MM.1S (cell line): ENCODE measurements at places on chromosomes 5 and 9.

- H3K4me3 ChIP-seq = no peak overlapping the region
- no peaks in the 10 kb centered on the region for H3K36me3 ChIP-seq
Observed at GRCh38 chr5:15703901-15704300, 203.9 kb downstream of the FBXL7 start.

DNA sequence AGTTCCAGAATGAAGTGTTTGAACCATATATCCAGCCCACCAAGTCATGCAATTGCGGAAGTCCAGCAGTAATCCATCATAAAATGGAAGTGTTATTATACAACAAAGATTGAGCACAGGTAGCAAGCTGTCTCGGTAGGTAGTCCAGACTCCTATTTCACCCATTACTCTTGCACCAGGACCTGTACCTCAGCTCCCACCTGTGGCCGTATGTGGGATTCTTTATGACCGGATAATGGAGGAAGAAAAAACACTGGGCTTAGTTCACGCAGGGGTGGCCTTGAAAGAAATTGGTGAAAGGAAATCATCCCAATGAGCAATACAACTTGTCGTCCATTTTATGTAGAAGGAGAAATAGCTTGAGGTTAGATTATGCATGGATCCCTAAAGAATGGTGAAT is 216.3 kb downstream of the ESM1 start:
- H3K36me3 ChIP-seq = no peaks in the 10 kb centered on the region
- no peak for DNase-seq
- H3K27ac ChIP-seq = no peak overlapping the region

DNA sequence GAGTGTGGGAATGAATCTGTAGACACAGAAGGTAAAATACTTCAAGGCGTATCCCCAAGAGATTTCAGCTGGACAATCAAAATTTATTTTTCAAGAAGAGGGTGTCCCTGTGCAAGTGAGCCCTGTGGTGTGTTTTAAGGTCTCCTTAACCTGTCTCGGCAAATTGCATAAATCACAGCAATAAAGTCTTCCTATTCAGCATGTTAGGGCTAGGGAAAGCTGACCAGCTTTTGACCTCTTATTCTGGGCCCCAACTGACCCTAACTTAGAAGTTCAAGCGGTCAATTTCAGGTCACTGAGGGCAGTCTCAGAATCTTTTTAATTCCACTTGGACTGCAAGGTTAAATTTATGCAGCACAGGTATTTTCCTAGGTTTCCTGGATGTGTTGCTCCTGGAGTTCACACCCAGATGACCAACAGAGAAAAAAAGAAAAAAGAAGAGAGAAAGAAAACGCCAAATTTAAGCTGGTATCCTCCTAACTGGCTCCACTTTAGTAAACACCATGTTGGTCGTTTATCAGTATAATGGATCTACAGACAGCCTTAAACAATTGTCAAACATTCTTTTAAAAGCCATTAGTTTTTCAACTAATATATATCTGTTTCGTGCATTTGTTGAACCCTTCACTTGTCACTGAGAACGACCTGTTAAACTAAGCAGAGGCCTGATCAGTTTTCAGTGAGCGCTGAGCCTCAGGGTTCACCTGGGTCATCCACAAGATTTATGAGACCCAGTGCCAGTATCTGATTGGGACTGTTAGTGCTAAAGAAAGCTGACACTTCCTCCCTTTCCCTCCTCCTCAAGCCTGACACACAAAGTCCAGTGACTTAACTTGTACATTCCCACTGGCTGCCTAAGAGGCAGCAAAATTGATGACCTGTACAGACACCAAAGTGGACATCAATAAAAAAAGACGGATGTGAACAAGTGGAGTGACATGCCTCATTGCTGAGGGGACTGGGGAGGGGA is 546.1 kb downstream of the NR2F1-AS1 start:
- H3K27ac ChIP-seq = no peak overlapping the region
- H3K4me1 ChIP-seq = no peaks in the 10 kb centered on the region
- DNase-seq = no peak
- H3K36me3 ChIP-seq = no peaks in the 10 kb centered on the region
- no peak overlapping the region for H3K4me3 ChIP-seq

DNA sequence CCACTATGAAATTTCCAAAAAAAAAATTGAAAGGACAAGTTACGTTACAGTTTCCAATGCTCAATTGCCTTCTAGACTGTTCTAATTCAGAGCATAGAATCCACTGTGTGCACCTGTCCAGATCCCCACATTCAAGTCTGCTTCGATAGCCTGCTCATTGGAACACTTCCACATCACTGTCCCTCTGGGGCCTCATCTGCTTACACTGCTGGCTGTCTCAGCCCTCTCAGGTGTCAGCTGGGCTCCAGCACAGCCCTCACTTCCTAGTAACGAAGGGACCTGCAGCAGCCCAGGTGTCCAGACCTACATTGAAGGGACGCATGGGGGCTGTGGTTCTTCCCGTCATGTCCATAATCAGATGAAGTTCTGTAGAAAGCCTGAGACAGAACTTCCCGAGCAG is 94.3 kb upstream of the EMB start:
- no peak for DNase-seq
- H3K4me1 ChIP-seq = peaks cover 8% of the 10 kb centered on the region; the same call in 1 of the 2 replicates
- no peak overlapping the region for H3K4me3 ChIP-seq
- no peak overlapping the region for H3K27ac ChIP-seq
- no peaks in the 10 kb centered on the region for H3K27me3 ChIP-seq

DNA sequence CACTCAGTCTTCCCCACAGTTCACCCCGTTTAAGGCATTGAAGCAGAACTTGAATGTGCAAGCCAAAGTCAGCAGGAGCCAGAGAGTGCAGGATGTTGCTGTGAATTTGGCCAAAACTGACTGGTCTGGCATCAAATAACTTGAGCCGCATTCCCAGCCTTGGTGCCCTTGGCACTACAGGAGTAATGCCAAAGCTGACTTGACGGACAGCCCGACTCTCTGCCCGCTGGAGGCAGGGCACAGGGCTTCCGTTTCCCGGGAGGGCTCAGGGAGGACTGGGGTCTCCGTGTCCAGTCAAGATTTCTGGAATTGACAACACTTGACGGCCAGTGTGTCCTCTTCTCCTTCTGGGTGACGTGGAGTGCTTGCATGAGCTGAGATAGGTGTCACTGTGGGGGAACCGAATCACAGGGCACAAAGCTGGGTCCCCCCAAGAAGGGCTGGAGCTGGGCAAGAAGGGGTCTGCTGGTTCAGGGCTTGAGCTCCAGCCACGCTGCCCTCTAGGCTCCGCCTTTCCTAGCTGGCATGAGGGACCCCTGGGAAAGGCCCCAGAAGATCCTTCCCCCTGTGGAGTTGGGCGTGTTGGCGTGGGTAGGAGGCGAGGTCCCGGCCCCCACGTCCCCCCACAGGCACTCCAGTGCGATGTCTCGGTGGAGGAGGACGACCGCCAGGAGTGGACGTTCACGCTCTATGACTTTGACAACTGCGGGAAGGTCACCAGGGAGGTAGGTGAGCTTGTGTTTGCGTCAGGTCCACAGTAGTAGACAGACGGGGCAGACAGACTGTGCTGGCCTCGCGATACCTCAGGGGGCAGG is 25.2 kb downstream of the NKD2 start:
- no peak overlapping the region for H3K27ac ChIP-seq
- no peaks in the 10 kb centered on the region for H3K4me1 ChIP-seq

GRCh38 chr5:129909225-129909624 is 5.0 kb downstream of the CHSY3 start:
- H3K36me3 ChIP-seq = no peaks in the 10 kb centered on the region
- H3K4me3 ChIP-seq = no peak overlapping the region
- no peaks in the 10 kb centered on the region for H3K27me3 ChIP-seq
- DNase-seq = peak; percentile 47

GRCh38 chr9:131188976-131189375 is 63.6 kb downstream of the NUP214 start:
- DNase-seq = no peak
- no peaks in the 10 kb centered on the region for H3K4me1 ChIP-seq
- H3K4me3 ChIP-seq = no peak overlapping the region
- no peaks in the 10 kb centered on the region for H3K27me3 ChIP-seq
- no peak overlapping the region for H3K27ac ChIP-seq

DNA sequence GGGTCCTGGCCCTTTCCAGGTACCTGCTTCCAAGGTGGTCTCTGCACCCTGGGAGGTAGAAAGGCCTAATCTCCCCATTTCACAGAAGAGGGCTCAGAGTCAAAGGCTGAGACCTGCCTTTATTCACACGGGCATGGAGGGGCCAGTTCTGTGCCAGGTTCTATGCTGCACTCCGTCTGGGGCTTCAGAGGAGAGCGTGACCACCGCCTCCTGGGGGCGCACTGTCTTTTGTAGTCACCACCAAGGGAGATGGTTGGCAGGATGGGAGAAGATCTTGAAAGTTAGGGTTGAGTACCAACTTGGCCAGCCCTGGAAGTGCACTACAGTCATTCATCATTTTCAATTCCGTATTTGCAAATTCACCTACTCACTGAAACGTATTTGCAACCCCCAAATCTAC is 23.7 kb upstream of the PRDM12 start:
- no peak overlapping the region for H3K4me3 ChIP-seq
- DNase-seq = no peak
- no peaks in the 10 kb centered on the region for H3K4me1 ChIP-seq
- H3K36me3 ChIP-seq = no peaks in the 10 kb centered on the region
- H3K27ac ChIP-seq = no peak overlapping the region

DNA sequence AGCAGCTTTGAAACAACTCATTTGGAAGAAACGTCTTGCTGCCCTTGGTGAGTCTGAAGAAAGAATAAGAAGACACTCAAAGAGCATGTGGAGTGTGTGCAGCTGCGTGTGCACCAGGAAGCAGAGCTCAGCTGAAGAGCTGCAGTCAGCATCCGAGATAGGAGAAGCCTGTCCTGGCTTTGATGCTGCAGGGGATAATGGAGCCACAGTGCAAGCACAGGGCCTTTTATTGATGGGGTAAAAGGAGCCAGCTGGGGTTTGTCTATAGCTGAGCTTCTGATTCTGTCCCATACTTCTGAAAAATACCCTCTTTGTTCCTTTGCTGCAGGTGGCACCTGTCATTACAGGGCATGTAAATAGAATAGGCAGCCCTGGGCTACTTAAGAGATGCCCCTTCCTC is 375.7 kb upstream of the ZNF462 start:
- no peak overlapping the region for H3K4me3 ChIP-seq
- DNase-seq = peak; percentile 26
- H3K27me3 ChIP-seq = no peaks in the 10 kb centered on the region
- H3K36me3 ChIP-seq = no peaks in the 10 kb centered on the region

DNA sequence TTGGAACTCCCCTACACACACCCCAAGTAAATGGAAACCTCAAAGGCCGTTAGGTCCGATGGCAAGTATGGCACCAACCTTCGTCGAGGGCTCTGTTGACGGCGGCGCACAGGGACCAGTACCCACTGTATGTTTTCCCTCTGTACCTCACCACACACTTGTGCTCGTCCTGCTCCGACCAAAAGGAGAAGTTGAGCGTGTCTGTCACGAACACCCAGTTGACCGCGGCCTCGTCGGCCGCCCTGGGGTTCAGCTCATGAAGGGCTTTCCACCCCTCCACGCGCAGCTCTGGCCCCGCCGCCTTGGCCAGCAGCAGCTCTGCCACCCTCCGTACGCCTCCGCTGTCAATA is 24.0 kb downstream of the HNRNPK start:
- H3K4me1 ChIP-seq = no peaks in the 10 kb centered on the region
- DNase-seq = no peak
- no peaks in the 10 kb centered on the region for H3K27me3 ChIP-seq
- no peaks in the 10 kb centered on the region for H3K36me3 ChIP-seq
- H3K27ac ChIP-seq = no peak overlapping the region

DNA sequence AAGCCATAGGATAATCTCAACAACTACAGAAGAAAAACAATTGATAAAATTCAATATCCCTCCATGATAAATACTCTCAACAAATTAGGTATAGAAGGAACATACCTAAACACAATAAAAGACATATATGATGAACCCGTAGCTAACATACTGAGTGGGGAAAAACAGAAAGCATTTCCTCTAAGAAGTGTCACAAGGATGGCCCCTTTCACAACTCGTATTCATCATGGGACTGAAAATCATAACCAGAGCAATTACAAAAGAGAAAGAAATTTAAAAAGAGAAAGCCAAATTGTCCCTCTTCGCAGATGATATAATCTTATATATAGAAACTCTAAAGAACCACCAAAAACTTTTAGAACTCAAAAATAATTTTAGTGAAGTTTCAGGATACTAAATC is 146.3 kb upstream of the RGMB start:
- H3K27me3 ChIP-seq = no peaks in the 10 kb centered on the region
- H3K36me3 ChIP-seq = no peaks in the 10 kb centered on the region
- H3K4me1 ChIP-seq = no peaks in the 10 kb centered on the region
- no peak overlapping the region for H3K27ac ChIP-seq
- H3K4me3 ChIP-seq = no peak overlapping the region

DNA sequence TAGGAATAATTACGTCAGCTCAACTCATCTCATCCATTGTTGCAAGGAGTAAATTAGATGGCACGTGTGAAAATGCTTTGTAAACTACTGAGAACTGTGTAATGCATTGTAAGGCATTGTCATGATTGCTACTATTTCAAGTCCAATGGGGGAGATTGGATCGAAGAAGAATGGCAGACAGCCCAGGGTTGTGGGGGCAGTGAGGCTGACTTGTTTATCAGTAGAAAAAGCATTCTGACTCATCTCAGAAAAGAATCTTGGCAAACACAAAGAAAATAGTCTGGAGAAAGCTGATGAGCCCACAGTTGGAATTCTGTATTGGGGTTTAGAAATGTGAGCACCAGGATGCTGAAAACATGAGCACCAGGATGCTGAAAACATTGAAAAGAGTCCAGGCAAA is 28.0 kb upstream of the DAP start:
- DNase-seq = no peak
- no peaks in the 10 kb centered on the region for H3K27me3 ChIP-seq
- H3K4me1 ChIP-seq = no peaks in the 10 kb centered on the region
- no peak overlapping the region for H3K27ac ChIP-seq
- H3K36me3 ChIP-seq = no peaks in the 10 kb centered on the region

DNA sequence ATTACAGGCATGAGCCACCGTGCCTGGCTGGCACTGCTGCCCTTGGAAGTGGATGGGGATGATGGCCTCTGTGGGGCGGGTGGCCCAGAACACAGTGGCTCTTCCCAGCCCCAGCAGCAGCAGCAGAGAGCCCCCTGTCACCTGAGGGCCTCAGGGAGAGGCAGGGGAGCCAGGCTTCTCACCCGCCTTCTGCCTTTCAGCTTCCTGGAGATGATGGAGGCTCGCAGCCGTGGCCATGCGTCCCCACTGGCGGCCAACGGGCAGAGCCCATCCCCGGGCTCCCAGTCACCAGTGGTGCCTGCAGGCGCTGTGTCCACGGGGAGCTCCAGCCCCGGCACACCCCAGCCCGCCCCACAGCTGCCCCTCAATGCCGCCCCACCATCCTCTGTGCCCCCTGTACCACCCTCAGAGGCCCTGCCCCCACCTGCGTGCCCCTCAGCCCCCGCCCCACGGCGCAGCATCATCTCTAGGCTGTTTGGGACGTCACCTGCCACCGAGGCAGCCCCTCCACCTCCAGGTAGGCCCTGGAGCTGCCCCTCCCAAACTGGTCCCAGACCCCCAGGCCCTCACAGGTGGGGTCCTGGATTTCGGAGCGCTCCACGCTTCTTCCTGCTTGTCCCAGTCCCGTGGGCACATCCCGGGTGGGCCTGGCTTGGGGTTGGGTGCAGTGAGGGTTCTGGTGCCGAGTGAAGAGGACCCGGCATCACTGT is 5.0 kb upstream of the AJM1 start:
- no peaks in the 10 kb centered on the region for H3K27me3 ChIP-seq
- no peak overlapping the region for H3K27ac ChIP-seq
- no peaks in the 10 kb centered on the region for H3K36me3 ChIP-seq
- peaks cover 7% of the 10 kb centered on the region; the same call in 1 of the 2 replicates for H3K4me1 ChIP-seq
